ENCODE measurements at places on chromosomes 11 and 22. TPM values are rescaled to one million over a fixed set of nuclear protein-coding genes. Genes with fewer than 3 reads are reported as not detected.
A peak's percentile ranks its signal among the peaks of the same experiment; 100 is the strongest.

- DNase-seq: no peak
These were observed 94.4 kb downstream of the LUZP2 start for GRCh38 chr11:24591283-24591682.

DNA sequence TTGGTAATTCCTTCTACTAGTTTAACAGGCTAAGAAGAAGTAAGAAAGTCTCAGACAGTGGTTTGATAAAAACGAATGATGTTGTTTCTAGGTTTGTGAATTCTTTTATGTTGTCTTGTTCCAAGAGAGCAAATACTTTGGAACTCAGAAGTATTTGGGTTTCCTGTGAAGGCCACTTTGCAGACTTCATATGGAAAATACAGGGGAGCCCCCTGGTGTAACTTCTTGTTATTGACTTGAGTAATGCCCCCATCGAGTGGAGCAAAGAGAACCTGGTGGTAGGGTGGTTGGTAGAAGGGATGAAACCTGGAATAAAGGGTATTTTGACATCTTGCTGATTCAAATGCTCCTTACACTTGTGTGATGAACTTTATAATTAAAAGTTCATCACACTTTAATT, 40.0 kb upstream of the PTH start:
- DNase-seq: no peak

DNA sequence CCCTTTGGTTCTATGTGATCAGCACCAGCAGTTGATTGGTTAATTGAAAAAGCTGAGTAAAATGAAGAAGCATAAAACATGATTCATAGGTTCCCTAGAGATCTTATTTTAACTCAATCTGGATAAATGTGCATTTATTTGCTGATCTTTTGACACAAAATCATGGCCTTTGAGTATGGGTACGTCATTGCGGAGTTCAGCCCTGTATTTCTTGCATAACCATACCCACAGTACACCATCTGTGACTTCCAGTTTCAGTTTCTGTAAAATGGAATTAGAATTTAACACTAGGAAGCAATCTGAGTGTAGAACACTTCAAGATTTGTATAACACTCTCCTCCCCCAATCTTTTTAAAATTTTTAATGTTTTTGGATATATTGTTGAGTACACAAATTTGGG, 358.2 kb downstream of the DDX10 start:
- DNase-seq: no peak

DNA sequence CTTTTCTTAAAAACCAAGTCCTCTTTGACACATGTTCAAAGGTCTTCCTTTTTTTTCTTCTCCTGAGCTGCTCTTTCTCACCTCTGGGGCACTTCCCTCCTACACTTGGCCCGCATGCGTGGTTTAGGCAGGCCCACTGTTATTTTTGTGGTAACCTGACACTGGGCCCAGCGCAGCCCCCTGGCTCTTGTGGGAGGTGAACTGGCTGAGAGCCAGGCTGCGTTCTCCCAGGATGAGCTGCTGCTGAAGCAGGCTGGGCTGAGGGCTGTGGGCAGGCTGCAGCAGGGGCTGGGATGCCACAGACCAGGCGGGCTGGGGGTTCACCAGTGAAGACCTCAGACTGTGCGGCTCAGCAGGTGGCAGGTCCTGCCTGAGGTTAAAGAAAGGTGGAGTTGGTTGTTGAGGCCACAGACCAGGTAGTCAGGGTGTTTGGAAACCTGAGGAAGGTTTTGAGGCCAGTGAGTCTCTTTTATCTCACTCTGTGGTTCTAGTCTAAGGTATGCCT, 72.4 kb downstream of the TEAD1 start:
- DNase-seq: no peak

- no peak for DNase-seq
These were observed 364.8 kb downstream of the RAB38 start for GRCh38 chr11:87810486-87810885.

DNA sequence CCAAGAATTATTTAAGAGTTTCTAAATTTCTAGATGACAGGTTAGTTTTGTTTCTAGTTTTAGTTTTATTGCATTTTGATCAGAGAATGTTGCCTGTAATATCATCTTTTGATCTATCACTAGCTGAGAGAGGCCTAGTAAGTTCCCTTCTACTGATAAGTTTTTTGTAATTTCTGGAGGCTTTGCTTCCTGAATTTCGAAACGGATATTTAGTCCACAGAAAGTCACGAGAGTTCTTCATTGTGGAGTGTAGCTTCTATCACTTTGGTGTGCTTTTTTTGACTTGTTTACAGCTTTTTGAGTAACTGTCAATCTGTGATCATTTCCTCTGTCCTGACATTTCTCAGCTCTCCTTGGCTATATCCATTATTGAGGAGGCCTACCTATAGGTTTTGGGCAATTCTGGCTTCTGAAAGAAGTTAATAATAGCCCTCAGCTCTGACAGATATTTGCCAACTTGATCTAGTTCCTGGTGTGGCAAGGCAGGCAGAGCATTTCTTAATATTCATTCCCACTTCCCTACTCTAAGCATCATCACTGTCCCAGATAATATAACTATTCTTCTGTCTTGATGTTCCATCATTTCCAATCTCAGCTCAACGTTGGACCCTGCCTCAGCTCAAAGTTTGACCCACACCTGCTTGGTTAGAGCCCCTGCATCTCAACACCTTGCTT, 171.3 kb downstream of the BLID start:
- no peak for DNase-seq

- peak; percentile 94 for DNase-seq
These were observed 12.2 kb upstream of the CDC42BPG start for GRCh38 chr11:64856382-64857227.

DNA sequence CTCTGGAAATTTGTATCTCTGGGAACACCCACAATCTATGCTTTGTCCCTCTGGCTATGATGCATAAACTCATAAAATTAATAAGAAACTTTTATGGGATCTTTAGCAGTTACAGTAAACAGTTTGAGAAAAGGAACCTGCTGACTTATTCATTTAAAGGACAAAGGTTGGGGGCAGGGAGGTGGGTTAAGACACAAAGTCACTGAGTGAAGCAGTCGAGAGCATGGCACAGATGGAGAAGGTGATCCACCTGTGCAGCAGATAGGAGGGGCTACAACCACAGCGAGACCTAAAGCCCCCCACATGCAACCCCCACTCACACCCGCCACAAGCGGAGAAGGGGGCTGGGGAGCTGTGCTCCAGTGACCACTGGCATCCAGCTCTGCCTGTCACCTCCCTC, 45.0 kb downstream of the SMCO4 start:
- no peak for DNase-seq

DNA sequence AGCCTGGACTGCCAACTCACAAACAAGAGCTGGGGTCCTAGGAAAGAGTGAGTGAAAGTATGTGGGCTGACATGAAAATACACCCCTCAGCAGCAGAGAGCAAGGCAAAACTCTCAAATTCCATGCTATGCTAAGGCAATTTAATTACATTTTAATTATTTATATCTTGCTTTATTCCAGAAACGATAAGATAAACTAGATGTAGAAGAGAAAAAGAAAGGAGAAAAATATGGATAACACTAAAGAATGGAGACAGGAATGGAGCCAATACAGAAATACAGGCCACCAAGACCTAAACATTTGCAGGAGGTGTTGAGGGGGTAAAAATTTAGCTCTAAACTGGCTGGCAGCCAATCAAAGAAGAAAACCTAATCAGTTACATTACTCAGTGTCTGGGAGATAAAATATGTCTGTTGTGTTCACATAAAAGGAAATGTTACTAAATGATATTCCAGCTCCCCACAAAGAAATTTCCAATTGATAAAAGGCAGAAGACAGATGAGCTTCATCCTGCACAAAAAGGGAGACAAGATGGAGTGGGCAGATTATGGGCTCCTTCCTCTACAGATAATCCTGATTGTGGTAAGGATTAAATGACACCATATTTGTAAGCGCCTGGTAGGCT, 223.5 kb upstream of the BLID start:
- DNase-seq: no peak

GRCh38 chr11:57338142-57338541, at the start of gene P2RX3:
Gene P2RX3 (plus strand): TSS chr11:57338352. CDS start chr11:57338551, 199 bp downstream.
- peak; percentile 47 for DNase-seq

- DNase-seq: no peak
These were observed 26.6 kb upstream of the L3MBTL2 start for GRCh38 chr22:41178425-41178975.

GRCh38 chr11:120314861-120315260, 10.2 kb upstream of the TLCD5 start:
- no peak for DNase-seq

DNA sequence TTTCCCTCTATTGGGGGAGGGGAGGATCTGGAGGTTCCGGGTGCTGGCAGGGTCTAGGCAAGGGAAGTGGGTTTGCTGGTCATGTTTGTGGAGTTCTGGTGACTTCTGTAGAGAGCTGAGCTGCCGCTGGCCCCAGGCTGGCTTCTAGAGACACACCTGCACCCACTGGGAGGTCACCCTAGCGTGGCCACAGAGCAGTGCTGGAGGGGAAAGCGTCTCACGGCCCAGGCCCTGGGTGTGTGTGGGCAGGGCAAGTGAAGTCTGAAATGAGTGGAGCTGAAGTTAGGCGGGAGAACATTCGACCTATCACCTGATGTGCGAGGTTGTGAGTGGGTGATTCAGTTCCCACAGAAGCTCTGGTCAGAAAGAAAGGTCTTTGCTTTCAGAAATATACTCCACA, 27.9 kb downstream of the SMIM38 start:
- no peak for DNase-seq

DNA sequence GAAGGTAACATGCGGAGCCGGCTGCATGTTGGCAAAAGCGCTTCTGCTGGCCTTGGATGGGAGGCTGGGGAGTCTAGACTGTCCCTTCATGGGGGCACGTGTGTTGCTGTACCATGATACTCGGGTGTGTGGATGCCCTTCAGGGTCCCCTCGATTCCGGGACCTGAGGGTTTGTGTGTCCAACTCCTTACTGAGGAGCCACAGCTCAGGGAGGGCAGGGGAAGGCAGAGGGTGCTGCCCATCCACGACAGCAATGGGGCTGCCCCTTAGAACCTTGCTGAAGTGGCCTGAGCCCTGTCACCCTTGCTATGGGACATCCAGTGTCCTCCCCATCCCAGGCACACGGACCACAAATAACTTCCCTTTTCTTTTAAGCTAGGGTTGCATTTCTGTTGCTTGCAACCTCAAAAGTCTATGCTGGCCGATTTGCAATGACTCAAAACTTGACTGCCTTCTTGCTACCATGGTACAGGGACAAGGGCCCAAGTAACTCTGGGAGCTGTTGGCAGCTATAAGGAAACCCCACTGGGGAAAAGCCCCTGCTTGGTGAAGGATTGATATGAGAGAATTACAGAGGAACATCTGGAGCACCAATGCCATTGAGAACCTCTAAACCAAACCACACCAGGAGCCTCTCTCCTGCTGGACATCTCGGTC, 43.8 kb downstream of the RTL6 start:
- DNase-seq: peak; percentile 63

DNA sequence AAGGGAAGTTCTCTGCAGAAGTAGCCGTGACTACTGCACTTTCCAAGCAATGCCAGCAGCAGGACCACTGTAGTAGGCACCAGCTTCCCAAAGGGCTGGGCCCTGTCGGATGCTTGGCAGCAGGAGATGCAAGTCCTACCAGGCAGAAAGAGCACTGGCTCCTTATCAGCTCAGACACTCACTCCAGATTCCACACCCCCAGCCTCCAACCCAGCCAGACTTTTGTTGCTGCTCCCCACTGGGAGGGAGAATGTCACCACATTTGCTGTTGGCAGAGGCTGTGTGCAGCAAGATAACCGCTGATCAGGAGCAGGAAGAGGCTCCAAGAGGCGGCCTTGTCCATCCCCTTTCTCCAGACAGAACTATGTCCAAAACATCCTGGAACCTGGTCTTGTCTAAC, 118.7 kb downstream of the C11orf58 start:
- DNase-seq: no peak

- DNase-seq: peak; percentile 93
These were observed 8.8 kb downstream of the BCL9L start for GRCh38 chr11:118916842-118917388.

GRCh38 chr11:36108881-36109589, 165.2 kb downstream of the LDLRAD3 start:
- DNase-seq: no peak

- DNase-seq: no peak
These were observed 15.4 kb downstream of the MS4A13 start for GRCh38 chr11:60530454-60531100.

- no peak for DNase-seq
These were observed 47.3 kb downstream of the NXPE2 start for GRCh38 chr11:114725623-114726022.

- DNase-seq: no peak
These were observed 255.7 kb upstream of the NARS2 start for GRCh38 chr11:78830277-78830819.

DNA sequence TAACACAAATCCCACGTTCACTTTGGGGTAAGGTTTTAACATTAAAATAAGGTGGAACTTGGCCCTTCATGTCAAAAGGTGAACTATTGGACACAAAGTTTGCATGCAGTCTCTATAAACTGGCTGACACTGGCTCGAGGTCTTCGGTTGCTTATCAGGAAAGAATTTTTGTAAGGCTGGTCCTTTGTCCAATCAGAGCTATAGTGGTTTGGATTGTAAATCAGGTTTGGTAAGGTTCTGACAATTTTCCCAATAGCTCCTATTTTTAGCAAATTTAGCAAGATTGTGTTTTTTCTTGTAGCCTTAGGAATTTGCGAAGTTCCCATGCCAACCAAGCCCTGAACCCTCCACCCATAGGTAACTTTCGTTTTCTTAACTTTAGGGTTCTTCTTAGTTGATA, 17.6 kb upstream of the MED17 start:
- no peak for DNase-seq

DNA sequence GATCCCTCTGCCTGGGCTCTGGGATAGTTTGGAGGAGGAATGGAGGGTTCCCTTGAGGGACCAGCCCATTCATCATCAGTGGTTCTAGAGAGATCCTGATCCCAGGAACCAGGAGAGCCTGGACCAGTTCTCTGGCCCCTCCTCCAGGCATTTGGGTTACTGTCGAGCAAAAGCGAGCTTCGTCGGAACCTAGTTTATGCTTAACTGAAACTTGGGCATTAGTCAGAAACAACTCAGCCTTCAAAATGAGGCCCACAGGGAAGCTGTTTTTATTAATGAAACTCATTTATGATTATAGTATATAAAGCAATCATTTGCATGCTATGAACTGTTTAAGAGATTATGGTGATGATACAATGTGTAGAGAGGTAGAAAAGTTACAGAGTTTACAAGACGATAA, 61.4 kb downstream of the LIF start:
- DNase-seq: no peak

RBMXL2 gene
- total RNA-seq: not detected

CD3E gene
- total RNA-seq: 1.3 TPM

CRY2 gene
- total RNA-seq: 49.5 TPM

PIK3IP1 gene
- total RNA-seq: 18.8 TPM

RFPL3 gene
- total RNA-seq: not detected

TCN2 gene
- 47.3 TPM for total RNA-seq

TMEM132A gene
- total RNA-seq: 7.7 TPM

SPI1 gene
- total RNA-seq: 47.0 TPM

HOATZ gene
- not detected for total RNA-seq

TSKU gene
- total RNA-seq: 77.6 TPM

RAB39A gene
- 1.6 TPM for total RNA-seq
